ENCODE measurements at places on chromosomes 16 and 17.

DNA sequence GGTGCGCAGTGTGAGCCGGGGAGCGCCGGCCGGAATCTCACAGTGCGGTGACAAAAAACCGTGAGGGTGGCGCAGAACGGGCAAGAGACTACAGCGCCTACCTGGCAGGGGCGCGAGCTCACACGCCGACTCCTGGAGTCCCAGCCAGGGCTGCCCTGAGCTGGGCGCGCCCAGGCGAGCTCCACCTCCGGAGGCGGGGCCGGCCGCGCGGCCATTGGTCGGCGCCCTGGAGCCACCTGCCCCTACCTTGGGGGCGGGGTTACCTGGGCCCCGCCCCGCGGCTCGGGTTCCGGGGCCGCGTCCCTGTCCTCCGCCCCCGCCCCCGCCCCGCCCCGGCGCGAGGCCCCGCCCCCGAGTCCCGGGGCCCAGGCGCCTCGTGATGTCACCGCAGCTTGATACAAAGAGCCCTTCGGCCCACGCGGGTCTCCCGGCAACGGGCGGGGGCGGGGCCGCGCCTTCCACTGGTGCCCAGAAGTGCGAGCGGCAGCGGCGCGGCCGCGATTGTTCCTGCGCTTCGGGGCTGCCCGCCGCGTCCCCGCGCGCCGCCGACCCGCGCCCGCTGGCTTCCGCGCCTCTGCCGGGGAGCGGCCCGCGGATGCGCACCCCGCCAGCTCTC is 96.3 kb downstream of the RAB11FIP4 start:
- peak; percentile 97 for DNase-seq

- peak; percentile 26 for DNase-seq
Measured at GRCh38 chr17:44209786-44210341, 9.6 kb downstream of the UBTF start.

DNA sequence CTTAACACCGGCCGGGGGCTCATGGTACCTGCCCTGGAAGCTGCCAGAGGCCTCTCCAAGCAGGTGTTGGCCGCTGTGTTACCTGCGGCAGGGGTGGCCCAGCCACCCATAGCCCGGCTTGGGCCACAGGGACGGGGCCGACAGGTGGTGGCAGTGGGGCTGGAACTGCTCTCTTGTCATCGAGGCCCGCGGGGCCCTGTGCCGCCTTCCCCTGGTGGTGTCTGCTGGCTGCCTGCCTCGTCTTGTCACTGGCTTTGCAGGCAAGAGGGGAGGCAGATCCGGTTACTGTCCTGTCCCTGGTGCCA is 27.1 kb downstream of the GSE1 start:
- no peak for DNase-seq

GRCh38 chr17:50517011-50517410 is 8.8 kb downstream of the MYCBPAP start:
- DNase-seq = no peak

GRCh38 chr16:70804153-70804733 is 3.3 kb upstream of the VAC14 start:
- no peak for DNase-seq

- DNase-seq = no peak
Measured at GRCh38 chr17:69045646-69046045, 15.1 kb downstream of the ABCA9 start.

- DNase-seq = peak; percentile 10
Measured at GRCh38 chr17:72726936-72727335, 365.6 kb downstream of the SLC39A11 start.

- no peak for DNase-seq
Measured at GRCh38 chr16:30786115-30786935, 680 bp downstream of the ZNF629 start.

- DNase-seq = no peak
Measured at GRCh38 chr17:14334276-14334840, 33.5 kb downstream of the HS3ST3B1 start.

DNA sequence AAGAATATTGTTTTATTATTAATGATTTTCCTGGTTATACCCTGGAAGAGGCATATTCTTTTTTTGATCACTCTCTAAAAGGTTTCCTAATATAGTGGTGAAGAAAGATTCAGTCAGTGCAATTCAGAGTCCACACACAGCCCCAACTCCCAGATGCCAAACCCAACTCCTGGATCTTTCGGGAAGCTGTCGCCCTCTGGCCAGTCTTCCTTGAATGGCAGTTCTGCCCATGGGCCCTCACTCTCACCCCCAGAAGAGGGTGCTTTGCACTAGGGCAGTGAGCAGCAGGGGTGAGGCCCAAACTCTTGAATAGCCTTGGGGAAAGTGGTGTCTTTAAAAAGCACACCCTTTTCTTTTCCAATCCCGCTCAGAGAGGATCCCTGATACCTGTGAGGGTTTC is 11.0 kb downstream of the KRT32 start:
- DNase-seq = no peak

DNA sequence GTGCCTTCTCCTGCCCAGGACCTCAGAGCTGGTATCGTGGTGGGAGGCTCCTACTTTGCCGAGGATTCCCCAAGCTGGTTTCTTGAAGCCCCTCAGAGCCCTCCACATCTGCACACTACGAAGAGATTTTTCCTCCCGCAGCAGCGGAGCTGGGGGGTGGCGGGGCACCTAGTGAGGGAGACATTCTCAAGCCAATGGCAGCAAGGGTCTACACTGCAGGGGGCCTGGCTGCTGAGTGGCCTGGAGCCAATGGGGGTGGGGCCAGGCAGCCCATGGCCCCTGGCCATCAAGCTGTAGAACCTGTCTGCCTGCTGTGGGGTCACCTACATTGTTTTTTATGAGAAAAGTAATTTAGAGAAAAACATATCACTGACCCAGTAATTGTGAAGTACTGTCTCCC is 5.0 kb downstream of the SLC26A11 start:
- no peak for DNase-seq

DNA sequence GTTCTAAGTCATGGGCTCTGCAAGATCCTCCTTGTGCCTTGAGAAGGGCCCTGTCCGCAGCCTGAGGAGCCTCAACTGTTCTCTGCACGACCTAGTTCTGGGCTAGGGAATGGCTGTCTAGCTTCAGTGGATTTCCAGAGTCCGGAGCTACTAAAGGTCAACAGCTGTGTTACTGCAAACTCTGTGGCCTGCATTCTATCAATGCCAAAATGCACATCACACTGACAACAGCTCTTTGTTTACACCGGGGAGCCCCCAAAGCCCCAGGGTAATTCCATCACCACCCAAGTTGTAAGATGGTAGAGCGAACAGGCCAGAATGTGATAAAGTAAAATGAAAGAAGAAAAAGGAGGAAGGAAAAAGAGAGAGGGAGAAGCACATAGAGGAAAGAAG is 610.2 kb downstream of the MAF start:
- no peak for DNase-seq

DNA sequence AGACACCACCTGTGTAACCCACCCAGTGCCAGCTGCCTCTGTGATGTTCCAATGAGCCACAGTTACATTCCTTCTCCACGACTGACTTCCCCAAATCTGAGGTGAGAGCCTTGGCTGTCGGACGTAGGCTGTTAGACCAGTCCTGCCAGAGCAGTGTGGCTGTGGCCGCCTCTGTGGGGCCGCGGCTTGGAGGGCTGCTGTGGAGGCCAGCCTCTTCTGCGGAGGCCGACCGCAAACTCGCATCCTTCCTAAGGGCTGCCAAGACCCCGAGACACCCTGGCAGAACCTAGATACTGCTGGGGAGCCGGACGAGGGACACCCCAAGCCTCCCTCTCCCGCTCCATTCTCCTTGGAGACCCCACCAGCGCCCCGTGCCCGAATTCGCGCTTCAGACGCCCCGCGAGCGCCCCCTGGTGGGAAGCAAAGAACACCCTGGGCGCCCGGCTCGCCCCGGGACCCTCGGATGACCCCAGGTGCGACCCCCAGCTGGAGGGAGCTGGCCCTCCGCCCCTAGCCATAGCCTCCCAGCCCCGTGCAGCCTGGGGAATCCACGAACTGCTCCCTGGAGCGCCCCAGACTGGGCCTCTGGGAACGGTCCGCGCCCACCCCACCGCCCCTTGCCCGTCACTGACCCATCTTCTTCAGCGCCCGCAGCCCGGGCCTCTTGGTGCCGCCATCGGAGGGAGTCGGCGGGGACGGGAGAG is 547 bp downstream of the PLCD3 start:
- DNase-seq = peak; percentile 50

- no peak for DNase-seq
Measured at GRCh38 chr16:25110387-25110947, 1.1 kb upstream of the LCMT1 start.

DNA sequence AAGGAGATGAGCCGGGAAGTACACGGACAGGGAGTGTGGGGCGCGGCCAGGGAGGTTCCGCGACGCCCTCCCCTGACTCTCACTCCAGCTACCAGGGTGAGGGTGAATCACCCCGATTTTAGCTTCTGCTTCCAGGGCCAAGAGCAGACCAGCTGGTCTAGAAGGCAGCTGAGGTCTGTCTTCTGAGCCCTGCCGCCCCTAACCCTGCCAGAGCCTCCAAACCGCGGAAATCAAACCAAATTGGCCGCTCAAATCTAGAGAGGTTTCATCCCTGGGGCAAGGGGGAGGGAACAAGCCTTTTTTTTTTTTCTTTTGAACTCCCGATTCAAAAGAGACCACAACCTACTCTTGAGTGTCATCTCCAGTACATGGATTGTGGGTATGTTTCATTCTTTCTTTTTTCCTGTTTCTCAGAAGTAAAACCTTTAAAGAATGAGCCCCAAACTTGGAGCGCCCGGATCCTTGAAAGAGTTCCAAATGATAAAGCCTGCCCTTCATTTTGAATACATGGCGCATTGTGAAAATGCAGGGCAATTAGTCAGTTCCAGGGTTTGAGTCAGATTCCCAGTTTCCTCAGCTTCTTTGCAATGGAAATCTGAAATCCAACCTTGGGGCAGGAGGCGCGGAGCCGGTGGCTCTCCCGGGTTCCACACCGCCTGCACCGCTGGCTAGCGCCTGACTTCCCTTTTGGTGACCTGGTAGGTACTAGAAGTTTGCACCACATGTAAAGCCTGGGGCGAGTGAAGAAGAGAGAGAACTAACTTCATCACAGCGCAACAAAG is 16.5 kb upstream of the ZFHX3 start:
- no peak for DNase-seq

DNA sequence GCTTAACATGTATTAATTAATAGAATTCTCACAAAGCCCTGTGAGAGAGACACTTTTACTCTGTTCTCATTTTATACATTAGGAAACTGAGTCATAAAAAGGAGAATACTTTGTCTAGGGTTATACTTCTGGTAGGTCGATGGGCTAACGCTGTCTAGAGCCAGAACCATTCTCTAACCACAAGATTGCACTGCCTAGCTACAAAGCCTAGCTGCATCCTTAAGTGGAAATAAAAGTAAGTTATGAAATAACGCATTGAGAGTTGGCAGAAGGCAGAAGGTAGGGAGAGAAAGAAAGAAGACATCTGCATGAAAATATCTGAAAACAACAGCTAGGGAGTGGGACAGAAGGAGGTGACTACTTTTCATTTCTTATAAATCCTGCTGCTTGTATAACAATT is 33.2 kb downstream of the IRX6 start:
- no peak for DNase-seq

- DNase-seq = no peak
Measured at GRCh38 chr17:39607851-39608130, at the start of gene NEUROD2. TSS of gene NEUROD2 (minus strand) at chr17:39607920. CDS start at chr17:39606599, 1,321 bp downstream.

- DNase-seq = no peak
Measured at GRCh38 chr17:48240122-48240521, 132.6 kb downstream of the SNX11 start.

- DNase-seq = no peak
Measured at GRCh38 chr17:74135391-74136167, 67.9 kb upstream of the RPL38 start.

DNA sequence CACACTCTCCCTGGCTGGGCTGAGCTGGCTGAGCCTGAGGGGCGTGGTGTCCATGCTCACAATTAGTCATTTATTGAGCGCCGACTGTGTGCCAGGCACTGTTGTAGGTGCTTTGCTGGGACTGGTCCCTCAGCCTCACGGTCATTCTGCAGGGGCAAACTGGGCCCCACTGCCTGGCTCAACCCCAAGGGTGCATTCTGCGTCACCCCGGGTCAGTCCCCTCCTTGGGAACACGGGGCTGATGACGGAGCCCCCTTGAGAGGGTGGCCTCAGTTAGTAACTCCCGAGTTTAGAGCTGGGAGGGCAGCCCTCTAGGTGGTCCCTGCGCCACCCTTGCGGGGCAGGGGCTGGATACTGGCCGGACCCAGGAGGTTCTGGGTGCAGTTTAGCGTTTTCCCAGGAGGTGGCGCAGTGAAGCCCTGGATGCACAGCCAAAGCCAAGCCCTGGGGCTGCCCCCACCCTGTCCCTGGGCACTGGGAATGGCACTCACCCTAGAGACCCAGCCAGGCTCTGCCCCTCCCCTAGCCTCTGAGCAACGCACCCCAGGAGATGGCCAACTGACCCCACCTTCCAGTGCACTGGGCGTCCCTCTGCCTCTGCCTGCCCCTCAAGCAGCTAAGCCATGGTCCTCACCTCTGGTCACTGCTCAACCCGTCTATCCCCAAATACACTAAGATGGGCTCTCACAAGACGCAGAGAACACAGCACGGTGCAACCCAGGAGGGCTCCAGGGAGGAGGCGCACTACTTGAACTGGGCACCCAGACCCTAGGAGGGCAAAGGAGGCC is 243.2 kb upstream of the GSE1 start:
- peak; percentile 42 for DNase-seq

- no peak for DNase-seq
Measured at GRCh38 chr17:38440614-38441397, 12.5 kb downstream of the ARHGAP23 start.

- DNase-seq = peak; percentile 59
Measured at GRCh38 chr16:85615014-85615851, 2.1 kb downstream of the GSE1 start.

DNA sequence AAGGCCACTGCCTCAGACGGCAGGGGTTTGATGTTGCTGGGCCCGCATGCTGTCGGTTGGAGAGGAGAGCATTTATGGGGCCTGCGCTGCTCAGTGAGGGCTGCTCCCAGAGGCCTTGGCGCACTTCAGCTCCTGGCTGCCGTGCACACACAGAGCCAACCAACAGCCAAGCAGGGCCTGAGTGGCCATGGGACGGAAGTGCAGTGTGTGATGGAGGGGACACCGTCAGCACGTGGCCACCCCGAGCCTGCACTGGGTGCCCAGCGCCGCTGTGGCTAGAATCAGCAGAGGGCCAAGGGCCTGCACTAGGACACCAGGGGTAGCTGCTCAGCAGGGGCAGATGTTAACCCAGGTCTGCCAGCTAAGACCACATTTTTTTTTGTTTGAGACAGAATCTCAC is 21.8 kb downstream of the KLHL36 start:
- no peak for DNase-seq

- peak; percentile 98 for DNase-seq
Measured at GRCh38 chr16:68448360-68448970, at the start of gene SMPD3. TSS of gene SMPD3 (minus strand) at chr16:68448508. CDS start at chr16:68372181, 76,327 bp downstream.

GRCh38 chr16:57360321-57360935 is 1.8 kb downstream of the CCL22 start:
- no peak for DNase-seq

GRCh38 chr17:56866496-56866895 is 32.5 kb downstream of the DGKE start:
- no peak for DNase-seq

GRCh38 chr17:28584434-28584833 is 7.7 kb upstream of the ALDOC start:
- DNase-seq = no peak

All from activated CD4-positive, alpha-beta T cell treated with anti-CD3 and anti-CD28 coated beads for 4 hours (primary cell).